ENCODE measurements at places on chromosomes 13 and 19.

- no peak for DNase-seq
Observed at GRCh38 chr13:64272681-64273080, 2857.0 kb upstream of the PCDH20 start.

DNA sequence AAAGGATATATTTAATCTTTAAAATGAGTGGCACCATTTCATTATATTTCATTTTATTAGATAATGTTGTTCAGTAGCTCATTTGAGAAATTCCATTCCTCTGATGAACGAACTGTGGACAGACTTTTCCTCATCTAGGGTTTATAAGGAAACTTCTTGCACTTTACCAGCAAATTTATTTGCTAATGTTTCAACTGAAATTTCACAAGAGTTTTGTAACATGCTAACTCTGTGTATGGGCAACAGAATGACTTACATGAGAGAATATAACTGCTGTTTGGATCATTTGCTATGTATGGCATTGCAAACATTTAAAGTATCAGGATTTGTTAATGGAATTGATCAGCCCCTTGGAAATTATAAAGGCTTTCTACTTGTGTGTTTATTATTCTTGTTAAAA lies 3.7 kb upstream of the IRS2 start:
- DNase-seq = no peak

- DNase-seq = no peak
Observed at GRCh38 chr13:29936051-29936813, 85.8 kb upstream of the UBL3 start.

GRCh38 chr13:36130552-36131221 lies 495 bp downstream of the DCLK1 start:
- peak; percentile 39 for DNase-seq

DNA sequence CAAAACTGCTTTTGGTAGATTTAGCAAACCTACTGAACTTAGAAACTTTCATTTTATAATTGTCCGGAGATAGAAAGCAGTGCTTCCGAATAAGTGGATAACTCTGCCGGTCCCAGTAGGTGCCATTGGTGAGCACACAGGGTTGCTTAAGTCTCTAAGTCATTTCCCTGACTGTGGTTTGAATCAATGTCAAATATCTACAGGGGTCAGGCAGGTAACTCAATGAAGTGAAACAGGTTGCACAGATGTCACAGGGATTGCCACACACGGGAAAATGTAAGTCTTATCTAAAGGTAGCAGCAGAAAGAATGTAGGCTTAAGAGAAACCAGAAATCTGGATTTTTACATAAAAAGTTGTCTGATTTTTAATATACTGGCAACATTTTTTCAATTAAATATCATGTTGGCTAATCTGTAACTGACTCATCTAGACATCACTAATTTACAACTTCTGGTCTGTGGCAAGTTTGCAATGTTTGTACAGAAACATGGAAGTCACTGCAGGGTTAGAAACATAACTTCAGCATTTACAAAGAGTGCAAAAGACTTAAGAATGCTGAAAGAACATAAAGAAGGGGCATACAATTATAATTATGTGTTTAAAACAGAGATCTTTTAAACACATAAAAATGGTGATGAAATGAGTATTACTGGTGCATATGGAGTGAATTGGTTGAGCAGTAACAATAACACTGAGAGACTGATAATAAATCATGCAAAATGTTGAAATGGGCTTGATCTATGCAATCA lies 14.3 kb upstream of the LRRC63 start:
- no peak for DNase-seq

GRCh38 chr13:94966422-94966955 lies 254.1 kb upstream of the SOX21 start:
- DNase-seq = peak; percentile 47

DNA sequence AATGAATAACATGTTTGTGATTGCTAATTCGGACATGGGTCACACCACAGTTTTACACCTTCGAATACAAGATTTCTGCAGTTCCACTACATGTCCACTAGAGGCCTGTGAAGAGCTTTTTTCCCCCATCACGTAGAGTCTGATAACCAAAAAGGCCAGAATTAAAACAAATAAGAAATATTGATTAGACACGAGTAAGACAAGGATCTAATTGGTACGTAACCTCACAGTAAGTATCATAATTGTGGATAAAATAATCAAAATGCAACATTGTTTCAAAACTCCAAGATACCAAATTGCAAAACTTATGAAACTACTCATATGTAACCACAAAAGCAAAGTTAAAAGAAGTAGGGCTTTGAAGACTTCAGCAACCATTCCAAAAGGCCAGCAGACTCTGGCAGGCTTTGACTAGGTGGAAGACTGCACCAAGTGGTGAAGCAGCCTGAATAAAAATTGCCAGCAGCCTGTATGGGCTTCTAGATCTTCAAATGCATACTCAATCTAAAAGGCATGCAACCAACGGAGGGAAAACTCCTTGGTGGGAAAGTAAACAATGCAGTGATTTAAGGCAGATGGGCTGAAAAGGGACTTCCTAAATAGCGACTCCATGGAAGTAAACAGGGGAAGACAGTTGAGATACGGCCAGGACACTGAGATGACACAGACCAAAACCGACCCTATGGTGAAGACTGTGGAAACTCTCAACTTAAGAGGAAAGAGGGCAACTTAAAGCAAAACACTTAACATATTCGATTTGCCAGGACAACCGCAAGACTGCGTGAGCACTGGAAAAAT lies 56.7 kb downstream of the STARD13 start:
- peak; percentile 17 for DNase-seq

GRCh38 chr19:33796164-33796875 lies at the start of gene KCTD15:
Gene KCTD15, plus strand, starts transcription at chr19:33796870. Its CDS starts 3,585 bp downstream, at chr19:33800455.
- DNase-seq = no peak

- DNase-seq = no peak
Observed at GRCh38 chr13:61975001-61975400, 559.4 kb upstream of the PCDH20 start.

DNA sequence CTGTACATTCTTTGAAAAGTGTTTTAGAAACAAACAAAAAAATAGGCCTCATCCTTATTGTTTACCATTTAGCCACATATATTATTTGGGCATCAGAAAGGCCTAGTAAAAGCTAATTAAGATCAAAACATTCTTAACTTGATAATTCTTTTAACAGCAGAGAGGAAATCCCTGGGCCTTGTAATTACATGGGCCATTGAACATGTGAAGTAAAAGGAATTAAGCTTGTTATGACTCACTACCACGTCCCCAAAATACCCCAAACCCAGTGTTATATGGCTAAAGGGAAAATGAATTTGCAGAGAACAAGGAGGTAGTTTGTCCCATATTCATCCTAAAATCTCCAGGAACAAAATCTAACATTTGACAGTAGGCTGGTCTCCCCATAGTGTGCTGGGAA lies 439.8 kb downstream of the ITGBL1 start:
- no peak for DNase-seq

GRCh38 chr19:7595466-7596133 lies at the start of gene CAMSAP3:
Gene CAMSAP3, plus strand, starts transcription at chr19:7595863. Its CDS starts 140 bp downstream, at chr19:7596003.
- peak; percentile 56 for DNase-seq

- no peak for DNase-seq
Observed at GRCh38 chr13:113337556-113337955, 26.4 kb downstream of the GRTP1 start.

DNA sequence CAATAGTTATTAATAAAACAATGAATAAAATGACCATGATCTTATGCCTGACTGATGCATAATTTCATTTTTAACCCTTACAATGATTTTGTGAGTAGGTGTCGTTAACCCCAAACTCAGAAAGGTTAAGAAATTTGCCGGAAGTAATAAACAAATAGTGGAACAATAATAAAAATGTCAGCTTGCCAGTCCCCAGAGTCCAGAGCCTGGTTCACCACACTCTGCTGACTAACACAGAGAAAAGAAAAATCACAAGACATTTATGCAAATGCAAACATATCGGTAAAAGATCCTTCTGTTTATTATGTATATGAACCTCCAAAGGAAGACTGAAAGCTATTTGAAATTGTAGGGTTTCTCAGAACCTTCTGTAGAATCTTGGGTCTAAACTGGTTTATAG lies 563.7 kb downstream of the EFNB2 start:
- DNase-seq = no peak

DNA sequence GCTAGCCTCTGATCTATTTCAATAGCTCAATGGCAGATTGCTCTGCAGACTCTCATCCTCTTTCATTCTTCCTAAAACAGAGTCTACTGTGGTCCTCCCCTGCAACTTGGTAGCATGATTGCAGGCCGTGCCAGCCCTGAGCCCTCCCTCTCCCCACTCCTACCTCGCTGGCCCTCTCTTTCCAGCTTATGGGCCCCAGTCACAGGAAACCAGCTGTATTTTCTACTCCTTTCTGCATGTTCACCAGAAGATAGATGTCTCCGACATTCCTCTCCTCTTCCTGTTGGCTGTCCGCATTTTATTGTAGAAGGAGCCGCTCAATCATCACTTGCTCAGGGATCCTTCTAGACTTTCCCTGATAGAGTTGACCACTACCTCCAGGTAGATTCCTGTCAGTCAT lies 50.2 kb downstream of the SERP2 start:
- DNase-seq = no peak

DNA sequence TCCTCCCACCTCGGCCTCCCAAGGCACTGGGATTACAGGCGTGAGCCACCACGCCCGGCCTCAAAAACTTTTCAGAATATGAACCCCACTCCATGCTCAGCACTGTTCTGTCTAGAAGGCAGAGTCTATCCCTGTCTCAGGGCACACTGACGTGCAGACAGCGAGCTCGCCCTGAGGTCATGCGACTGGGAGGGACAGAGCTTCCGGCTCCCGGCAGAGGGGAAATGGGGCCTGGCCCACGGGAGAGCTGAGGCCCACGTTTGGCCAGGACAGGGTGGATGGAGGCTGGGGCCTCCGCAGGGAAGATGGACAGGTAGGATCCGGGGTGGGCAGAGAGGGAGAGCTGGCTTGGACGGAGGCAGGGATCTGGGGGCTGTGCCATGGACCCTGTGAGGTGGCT lies 2.8 kb upstream of the AZU1 start:
- DNase-seq = no peak

DNA sequence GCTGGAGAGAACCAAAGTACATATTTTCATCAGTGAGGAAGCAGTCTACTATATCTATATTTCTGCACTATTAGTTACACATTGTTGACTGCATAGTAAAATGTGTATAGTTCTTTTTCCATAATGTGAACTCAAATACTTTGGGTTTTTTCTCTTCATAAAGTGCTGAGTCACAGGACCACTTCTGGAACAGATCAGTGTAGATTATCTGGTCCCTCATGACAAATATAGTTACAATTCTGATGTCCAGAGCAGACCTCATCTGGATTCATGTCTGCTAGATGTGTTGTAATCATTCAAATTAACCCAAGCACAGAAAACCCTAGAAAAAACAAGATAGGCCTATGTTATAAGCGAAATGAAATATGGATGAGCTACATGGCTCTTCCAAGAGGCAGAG lies 171.4 kb downstream of the SUCLA2 start:
- no peak for DNase-seq

DNA sequence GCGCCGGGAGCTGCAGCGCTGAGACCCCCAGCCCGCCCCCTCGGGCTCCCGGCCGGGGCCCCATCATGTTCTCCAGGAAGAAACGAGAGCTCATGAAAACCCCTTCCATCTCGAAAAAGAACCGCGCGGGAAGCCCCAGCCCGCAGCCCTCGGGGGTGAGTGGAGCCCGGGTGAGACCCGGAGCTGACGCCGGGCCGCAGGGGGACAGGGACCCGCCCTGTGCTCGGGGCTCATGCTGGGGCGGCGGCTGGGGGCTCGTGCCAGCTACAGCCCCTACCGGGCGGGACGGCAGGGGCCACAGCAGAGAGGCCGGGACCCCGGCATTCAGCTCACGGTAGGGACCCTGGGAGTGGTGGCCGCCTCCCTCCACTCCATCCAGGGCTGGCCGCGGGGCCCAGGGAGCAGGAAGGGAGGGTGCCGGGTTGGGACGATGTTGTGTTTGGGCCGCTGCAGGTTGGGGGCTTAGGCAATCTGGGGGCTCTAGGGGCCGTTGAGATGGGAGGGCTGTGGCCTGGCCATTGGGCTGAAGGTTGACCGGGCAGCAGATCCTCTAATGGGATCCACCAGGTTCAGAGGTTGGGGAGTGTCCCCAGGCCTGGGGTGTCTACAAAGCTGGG lies 482 bp downstream of the ARHGAP45 start:
- no peak for DNase-seq

GRCh38 chr13:95156208-95156607 lies 145.0 kb downstream of the ABCC4 start:
- DNase-seq = no peak

- no peak for DNase-seq
Observed at GRCh38 chr19:11832253-11832912, 16.1 kb upstream of the ZNF439 start.

GRCh38 chr19:9847087-9847671 lies 12.1 kb downstream of the PIN1 start:
- no peak for DNase-seq

GRCh38 chr19:50419580-50420035 lies 870 bp downstream of the SPIB start:
- no peak for DNase-seq

DNA sequence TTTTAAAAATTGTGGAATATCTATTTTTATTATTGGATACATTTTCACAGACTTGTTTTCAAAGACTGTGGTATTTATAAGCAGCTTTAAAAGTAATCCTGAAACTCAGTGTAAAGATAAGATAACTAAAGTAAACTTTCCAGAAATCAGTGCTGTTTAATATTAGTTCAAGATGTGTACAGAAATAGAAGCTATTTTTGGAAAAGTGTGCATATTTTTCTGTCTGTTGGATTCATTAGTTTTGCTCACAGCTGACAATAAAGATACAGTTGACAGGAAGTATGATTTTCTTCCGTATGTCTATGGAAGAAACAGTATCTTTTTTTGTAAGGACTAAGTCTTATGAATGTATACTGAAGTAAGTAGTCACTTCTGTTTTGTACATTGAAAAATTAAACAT lies 85.9 kb downstream of the GJA3 start:
- no peak for DNase-seq

- no peak for DNase-seq
Observed at GRCh38 chr13:40492511-40492910, 173.9 kb downstream of the FOXO1 start.

GRCh38 chr13:47455626-47456025 lies 545.4 kb downstream of the SUCLA2 start:
- no peak for DNase-seq

GRCh38 chr13:67140006-67140405 lies 90.1 kb downstream of the PCDH9 start:
- DNase-seq = no peak
